ENCODE measurements at places on chromosomes 16 and 17.
A peak's percentile ranks its signal among the peaks of the same experiment; 100 is the strongest.

DNA sequence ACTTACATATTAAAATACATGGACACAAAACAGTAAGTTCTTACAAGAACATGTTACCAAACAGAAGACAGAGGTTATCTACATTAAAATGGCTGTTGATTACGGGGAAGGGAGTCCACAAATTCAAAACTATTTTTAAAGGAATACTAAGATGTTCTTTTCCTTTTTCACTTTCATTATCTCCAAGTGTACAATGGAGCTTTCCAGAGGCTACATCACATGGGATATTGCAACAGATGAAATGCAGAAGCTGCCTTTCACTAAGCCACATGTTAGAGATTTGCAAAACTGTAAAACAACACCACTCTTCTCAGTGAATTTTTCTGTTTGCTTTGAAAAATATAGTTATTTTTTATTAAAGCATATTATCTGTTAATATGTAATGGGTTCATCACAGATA lies 53.6 kb downstream of the XPO6 start:
- no peak for DNase-seq

DNA sequence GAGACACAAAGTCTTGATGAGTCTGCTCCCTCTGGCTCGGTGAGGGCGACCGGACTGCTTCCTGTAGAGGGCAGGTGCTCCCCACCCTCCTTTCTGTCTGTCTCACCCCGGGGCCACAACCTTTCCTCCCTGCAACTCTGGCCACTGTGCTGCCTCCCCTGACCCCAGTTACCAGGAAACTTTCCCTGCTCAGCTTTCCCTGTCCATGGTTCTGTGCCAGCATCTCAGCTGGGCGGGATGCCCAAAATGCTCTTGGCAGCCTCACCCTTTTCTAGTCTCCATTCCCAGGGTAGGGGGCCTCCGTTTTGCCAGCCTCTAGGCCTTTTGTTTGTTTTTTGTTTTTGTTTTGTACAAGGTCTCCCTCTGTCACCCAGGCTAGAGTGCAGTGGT lies 1.4 kb downstream of the PLD2 start:
- no peak for DNase-seq

- peak; percentile 66 for DNase-seq
Measured at GRCh38 chr16:14300705-14301168, 229.6 kb downstream of the MRTFB start.

DNA sequence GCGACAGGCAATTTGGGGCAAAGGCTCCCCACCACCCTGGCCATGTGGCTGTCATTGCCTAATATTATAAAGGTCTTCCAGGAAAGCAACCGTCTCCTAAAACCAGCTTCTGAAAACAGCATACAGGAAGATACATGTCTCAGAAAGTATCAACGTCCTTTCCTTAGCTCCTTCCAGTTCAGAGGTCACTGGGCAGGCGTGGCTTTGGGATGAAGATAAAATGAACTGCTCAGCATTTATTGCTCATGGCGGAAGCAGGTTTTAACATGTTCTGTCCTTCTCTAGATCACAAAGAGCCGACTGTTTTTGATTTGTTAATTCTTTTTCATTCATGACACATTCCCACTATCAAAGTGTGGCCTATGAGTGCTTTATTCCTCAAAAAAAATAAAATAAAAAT lies 8.0 kb downstream of the CFAP20 start:
- DNase-seq: no peak

DNA sequence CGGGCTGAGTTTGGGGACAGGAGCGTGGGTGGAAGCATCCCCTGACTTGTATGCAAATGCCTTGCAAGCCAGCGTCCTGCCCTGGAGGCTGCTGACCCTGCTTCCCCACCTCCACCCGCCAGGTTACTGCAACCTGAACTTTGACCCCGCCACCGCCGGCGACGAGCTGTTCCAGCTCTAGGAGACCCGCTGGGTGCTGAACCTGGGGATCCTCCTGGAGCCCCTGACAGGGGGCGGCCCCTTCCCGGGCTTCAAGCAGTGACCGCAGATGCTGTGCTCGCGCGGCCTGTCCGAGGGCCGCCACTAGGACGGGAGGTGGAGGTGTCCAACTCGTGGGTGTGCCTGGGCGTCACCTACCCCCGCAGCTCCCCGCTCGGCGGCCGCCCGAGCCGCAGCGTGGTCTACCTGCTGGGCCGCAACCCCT lies 10.7 kb upstream of the SLC16A5 start:
- no peak for DNase-seq

GRCh38 chr17:42310787-42311215 lies 22.5 kb downstream of the STAT5A start:
- no peak for DNase-seq

- DNase-seq: no peak
Measured at GRCh38 chr16:61415126-61415525, 621.1 kb downstream of the CDH8 start.

DNA sequence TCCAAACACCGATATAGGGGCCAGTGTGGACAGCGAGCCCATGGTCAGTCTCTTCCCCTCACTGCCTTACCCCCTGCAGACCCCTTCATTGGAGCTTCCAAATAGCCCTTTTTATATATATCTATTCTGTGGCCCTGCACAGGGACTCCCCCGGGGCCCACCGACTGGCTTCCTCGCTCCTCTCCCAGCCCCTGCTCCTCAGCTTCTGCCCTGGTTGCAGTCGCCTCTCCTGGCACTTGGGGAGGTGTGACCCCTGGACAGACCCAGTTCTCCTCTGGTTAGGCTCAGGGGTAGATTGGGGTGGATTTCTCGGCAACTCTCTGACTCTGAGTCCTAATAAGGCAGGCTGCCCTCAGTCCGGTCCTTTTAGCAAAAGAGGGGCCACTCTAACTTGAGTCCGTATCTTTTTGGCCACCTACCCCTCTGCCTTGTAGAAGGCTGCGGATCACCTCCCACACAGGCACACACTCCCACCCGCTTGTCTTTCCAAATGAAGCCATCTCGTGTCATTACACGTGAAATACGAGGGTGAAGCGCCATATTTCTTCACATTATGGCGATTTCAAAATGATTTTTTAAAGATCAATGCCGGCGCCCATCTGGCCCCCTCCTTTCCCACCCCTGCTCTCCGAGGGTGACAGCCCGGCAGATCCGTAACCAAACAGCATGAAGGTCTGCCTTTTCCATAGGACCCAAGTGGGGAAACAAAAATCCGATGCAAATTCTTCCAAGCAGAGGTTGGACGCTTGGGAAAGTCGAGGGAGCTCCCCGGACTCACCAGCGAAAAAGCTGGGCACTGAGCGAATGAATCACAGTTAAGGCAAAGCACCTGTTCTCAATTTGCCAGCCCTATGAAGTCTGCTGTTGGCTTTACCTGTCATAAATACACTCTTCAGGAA lies 1.7 kb upstream of the HOXB9 start:
- no peak for DNase-seq

- DNase-seq: no peak
Measured at GRCh38 chr17:48429638-48430586, at the start of gene SKAP1. SKAP1 (minus strand) TSS chr17:48430214.

DNA sequence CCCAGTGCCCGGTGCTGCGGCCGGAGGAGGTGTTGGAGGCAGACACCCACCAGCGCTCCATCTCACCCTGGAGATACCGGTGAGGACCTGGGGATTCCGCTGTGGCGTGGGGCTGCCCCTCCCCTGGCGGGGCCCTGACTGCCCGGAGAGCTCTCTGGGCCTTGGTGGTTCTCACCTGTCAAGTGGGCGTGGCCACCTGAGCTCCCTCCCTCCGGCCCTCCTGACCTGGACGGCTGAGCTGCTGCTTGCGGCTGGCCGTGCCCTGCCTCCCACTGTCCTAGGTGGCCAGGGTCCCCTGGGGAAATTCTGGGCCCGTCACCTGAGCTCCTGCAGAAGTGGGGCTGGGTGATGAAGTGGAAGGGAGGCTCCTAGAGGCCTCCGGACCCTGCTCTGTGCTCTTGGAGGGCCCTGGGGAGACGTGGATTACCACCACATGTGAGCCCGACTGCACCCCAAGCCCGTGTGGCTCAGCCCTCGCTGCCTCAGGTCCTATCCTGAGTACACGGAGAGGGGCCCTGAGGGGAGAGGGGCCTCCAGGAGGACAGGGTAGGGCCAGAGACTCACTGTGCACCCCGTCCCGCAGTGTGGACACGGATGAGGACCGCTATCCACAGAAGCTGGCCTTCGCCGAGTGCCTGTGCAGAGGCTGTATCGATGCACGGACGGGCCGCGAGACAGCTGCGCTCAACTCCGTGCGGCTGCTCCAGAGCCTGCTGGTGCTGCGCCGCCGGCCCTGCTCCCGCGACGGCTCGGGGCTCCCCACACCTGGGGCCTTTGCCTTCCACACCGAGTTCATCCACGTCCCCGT lies 1.1 kb downstream of the IL17C start:
- no peak for DNase-seq

Data from WERI-Rb-1 (cell line).